Naive B cell (primary cell): ENCODE measurements at places on chromosomes 1 and 21.

DNA sequence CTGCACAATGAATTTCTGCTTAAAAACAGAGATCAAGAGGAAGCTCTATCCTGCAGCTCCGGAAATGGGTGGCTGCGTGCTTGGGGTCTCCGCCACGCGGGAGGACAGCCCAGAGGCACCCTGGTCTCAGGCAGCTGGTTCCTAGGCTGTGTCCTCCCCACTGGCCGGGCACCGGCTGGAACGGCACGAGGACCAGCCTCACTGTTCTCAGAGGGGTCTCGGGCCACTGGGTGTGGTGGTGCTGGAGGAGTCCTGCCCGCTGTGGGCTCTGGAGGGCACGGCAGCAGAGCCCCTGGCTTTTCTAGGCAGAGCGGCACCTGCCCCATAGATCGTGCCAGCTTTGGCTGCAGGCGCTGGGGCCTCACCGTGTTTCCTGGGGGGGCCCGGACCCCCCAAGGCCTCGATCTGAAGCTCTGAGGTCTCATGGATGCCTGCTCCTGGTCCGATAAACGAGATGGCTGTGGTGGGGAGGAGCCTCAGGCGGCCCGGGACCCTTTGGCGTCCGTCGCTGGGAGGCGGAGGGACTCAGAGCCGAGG, 8.2 kb upstream of the RNF223 start:
- DNase-seq: no peak

DNA sequence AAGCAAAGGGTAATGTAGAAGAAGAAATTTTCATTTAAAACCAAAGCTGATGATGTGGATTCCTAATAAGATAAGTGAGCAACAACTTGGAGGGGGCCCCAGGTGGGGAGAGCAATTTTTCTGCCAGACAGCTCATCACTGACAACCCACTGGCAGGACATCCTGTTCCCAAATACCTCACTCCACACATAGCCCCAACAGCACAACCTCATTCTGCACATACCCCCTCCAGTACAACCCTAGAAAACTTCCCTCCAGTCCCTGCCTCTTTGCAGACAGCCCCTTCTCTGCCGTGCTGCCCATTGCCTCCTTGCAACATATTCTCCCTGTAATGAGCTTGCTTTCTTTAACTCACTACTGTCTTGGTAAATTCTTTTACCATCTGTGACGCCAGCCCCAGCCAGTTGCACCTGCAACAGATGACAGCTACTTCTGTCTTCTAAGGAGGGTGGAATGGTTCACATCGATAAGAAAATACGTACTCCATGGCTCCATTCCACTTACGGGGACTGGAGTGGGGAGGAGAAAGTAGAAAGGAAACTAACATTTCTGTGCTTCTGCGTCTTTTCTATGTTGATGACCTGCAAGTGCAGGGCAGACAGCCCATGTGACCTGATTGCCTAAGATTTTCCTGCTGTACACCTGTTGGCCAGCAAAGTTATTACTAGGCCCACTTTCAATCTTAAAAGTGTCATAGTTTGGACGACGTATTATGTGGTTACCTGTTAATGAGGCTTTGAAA, 14.7 kb downstream of the RHEX start:
- DNase-seq: peak; percentile 37

GRCh38 chr1:153399401-153400055, 8.7 kb upstream of the S100A8 start:
- no peak for DNase-seq

DNA sequence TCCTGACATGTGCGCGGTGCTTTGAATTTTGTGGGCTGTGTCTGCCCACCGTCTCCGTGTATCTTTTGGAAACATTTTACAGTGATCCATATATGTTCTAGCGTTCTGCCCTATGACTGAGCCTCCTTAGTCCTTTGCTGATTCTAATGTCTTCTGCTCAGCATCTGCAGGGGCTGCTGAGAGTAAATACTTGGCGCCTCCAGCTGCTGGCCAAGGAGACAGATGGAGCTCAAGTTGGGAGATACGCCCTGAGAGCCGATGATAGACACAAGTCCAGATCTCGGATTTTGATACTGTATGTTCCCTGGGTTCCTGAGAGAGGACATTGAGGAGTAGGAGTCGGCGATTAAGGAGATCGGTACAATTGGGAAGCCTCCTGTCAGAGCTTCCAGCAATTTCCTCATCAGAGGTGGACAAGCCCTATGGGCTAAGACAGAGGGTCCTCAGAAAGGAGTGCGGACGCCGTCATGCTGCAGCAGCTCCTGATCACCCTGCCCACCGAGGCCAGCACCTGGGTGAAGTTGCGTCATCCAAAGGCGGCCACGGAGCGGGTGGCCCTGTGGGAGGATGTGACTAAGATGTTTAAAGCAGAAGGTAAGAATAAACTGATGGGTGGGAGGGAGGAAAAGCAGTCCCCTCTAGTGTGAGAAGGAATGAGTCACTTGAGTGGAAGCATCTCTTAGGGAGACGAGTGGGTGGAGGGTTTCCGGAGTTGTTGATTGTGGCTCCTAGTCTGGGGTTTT, 390 bp downstream of the ZFP69B start:
- peak; percentile 18 for DNase-seq

GRCh38 chr1:63414691-63415365, 47.4 kb downstream of the ALG6 start:
- DNase-seq: no peak

DNA sequence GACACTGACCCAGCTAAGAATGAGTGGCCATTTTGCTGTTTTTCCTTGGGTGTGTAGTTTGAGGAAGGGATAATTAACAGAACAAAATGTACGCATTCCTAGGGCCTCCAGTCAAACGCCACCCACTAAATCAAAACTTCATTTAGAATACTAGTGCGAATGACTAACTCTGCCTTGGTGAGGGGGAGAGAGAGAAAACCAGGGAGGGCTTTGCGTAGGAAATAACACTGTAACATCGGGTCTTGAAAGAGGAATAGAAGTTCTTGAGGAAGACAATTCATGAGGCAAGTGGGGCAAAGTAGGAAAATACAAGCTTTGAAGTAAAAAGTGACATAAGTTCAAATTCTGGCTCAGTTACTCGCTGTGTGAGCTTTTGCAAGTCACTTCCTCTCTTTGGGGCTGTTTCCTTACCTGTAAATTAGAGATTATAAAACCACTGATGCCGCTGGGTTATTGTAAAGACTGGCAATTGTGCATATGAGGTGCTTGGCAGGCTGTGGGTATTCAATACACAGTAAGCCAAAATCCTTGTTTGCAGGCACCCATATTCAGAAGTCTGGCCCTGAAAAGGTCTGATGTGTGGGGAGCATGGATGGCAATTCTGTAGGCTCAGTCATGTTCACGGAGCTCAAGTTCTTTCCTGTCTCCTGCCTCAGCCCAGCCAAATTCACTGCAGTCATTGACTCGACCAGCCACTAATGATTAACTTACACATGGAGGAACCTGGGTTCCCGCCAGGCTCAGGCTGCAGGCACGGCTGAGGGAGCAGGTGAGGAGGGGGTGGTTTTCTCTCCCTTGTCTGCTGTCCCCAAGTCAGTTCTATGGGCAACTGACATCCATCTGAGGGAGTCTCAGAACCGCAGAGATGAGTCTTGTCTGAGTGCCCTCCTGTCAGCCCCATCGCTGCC, 140.3 kb upstream of the CSF3R start:
- DNase-seq: no peak

- no peak for DNase-seq
Observed at GRCh38 chr21:14072761-14073535, 137.8 kb downstream of the LIPI start.

GRCh38 chr1:85940656-85941306, 215.8 kb downstream of the COL24A1 start:
- no peak for DNase-seq

- DNase-seq: no peak
Observed at GRCh38 chr1:113676524-113676923, 82.8 kb downstream of the PHTF1 start.

DNA sequence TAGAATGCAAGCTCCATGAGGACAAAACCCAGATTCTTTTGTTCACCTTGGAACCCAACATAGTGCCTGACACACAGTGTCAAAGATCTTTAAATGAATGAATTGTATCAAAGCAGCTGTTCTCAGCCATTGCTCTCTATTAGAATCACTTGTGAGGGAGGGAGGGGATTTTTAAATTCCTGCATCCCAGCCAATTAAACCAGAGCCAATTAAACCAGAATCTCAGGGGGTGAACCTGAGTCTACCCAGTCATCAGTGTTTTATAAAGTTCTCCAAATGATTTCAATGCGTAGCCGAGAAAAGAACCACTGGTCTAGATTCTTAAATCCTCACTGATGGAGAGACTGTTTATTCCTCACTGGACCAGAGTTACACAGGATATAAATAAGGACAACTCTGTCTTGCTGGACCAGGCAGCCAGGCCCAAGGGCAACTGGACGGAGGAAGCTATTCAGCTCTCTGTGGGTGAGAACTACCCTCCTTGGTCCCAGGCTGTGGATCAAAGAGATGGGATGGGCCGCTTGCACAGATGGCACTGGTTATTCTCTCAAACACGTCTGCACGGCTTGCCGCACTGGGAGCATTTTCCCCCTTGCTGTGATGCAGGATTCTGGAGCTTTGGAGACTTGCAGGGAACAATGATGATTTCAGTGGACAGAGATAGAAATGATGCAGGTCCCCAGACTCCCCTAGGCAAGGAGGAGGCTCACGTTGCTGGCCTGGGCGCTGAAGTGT, 20.0 kb upstream of the CDCA8 start:
- no peak for DNase-seq

- DNase-seq: no peak
Observed at GRCh38 chr1:23964790-23965740, 5.4 kb downstream of the PNRC2 start.

DNA sequence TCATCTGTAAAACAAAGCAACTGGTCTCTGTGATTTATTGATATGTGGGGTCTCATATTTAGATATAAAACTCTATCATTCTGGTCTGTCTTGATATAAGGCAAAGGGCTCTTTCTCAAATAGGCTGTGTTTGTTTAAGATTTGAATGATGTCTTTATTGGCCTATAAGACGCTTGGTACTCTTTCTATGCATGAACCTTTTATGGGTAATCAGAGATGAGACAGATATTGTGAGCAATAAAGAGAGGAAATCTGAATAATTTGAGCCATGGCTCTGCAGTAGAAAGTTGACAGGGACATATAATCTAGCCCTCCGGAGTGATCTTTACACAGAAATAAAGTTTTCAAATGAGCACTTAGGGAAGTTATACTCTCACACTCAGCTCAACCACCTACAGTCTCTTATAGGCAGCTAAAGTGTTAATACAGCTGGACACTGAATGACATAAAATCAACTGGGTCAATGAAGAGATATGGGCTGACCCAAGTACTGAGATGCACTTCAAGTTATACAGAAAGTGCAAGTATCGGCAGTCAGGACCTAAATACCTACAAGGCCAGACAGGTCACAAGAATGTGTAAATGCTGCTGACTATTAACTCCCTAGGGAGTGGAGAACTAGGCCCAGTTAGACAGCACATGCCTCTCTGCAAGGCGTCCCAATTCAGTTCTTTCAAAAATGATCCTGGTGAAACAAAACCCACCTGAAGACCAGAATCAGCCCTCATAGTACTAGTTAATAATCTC, 111.0 kb downstream of the PTPN14 start:
- no peak for DNase-seq

DNA sequence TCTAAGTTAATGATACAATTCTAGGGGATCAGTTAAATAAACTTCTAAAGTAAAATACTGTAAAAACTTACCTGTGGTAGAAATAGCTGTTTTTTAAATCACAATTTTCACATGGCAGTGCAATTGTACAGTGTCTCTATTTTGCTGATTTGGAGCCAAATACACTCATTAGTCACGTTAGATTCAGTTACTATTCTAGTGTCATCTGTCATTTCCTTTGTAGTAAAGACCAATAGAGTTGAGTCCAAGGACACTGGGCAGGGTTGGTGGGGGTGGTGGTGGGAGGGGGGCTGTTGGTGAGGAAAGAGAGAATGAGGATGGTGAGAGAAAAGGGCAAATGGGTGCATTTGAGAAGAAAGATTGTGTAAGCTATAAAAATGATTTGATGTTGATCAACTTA, 33.6 kb downstream of the CD55 start:
- no peak for DNase-seq

GRCh38 chr1:203269654-203270020, 35.7 kb upstream of the BTG2 start:
- no peak for DNase-seq

- DNase-seq: no peak
Observed at GRCh38 chr1:207965392-207966387, 54.8 kb upstream of the CD34 start.

- DNase-seq: no peak
Observed at GRCh38 chr1:236748268-236748870, 46.7 kb upstream of the MTR start.

- no peak for DNase-seq
Observed at GRCh38 chr1:26418865-26419349, 8.3 kb downstream of the LIN28A start.

- DNase-seq: no peak
Observed at GRCh38 chr1:46181343-46182260, 5.3 kb upstream of the P3R3URF start.

GRCh38 chr1:232593717-232594502, 36.0 kb downstream of the SIPA1L2 start:
- no peak for DNase-seq

DNA sequence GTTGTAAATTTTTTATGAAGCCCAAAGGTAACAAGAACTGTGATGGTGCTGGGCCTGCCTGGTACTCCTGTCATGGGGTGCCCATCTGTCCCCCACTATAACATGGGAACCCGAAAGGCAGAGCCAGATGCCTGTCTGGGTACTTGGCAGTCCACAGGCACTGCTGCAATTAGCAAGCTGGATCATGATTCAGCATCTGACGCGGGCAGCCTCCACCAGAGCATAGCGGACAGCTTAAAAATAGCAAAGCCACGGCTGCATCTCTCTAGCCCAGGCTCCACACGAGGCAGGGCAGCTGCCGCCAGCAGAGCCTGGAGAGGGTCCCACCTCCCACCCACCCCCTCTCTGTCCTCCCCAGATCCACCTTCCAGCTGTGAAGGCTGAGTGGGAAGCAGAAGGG, 22.9 kb downstream of the SUSD4 start:
- DNase-seq: no peak

- no peak for DNase-seq
Observed at GRCh38 chr1:172325531-172325930, 95.0 kb upstream of the C1orf105 start.

GRCh38 chr21:31629972-31630711, 29.4 kb upstream of the SOD1 start:
- no peak for DNase-seq

- DNase-seq: no peak
Observed at GRCh38 chr1:111535256-111536191, 32.1 kb upstream of the ADORA3 start.

DNA sequence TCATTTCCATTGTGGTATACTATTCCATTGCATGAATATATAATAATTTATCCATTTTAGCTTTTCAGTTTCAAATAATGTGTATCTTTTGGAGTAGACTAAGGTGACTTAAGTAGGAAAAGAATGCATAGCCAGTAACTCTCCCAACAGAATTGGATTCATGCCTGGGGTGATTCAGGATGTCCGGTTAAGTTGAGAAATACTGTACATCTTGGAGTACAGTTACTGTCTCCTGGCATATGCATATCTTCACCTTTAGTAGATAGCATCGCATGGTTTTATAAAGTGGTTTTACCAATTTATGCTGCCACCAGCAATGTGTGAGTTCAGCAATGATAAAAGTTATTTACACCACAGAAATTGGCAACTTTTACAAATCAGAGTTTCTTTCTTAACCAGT, 18.6 kb upstream of the SLC6A9 start:
- no peak for DNase-seq
